Stimulated activated CD4-positive, alpha-beta T cell treated with anti-CD3 and anti-CD28 coated beads, Interleukin-2, amount 100 ng/mL, for 4 hours (primary cell): ENCODE measurements at places on chromosomes 1 and 21.

DNA sequence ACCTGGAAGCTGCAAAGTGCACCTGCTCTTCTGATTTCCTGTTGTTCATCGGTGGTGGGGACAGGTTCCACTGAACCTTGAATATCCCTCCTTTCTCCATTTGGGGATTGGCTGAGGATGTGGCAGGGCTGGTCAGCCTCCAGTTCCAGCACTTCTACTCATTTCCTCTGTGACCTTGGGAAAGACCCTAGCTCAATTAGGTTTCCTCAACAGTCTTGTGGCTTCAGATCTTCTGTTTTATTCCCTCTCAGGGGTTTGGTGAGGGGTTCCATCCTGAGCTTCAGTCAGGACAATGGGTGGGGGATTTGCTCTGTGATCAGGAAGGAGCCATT lies 317.1 kb upstream of the PROX1 start:
- no peak for DNase-seq

DNA sequence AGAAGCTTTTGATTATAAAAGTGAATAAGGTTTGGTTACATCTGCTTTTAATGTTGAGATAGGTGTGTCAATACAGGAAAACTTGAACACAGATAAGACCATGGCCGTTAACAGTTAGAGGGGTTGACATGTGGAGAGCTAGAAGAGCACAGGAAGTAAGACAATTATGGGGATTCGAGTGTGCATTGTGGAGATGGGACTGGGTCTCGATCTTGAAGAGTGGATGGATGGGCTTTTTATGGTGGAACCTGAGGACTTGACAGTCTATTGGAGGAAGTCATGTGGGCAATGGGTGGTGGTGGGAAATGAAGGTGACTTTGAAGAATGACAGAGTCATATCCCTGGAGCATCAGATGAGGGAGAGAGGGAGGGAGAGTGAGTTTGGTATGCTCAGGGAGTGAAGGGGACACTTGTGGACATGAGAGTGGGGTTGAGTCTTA lies 12.1 kb downstream of the DYRK1A start:
- DNase-seq = no peak

GRCh38 chr1:160061369-160062229 lies 8.4 kb downstream of the KCNJ10 start:
- no peak for DNase-seq

DNA sequence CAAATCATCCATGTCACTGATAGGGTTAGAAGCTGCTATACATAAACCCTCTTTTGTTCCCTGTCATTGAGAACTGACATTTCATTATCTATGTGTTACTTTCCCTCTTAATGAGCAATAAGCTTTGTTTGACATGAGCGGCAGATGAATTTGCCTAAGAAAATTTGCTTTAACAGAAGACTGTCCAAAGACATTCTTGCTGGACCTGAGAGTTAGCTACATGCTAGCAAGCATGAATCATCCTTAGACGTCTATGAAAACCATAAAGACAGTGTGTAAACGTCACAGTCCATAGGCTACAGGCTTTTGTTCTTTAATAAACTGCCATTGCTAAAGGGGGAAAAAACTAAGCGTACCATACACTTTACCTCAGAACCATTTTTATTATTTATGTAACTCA lies 73.1 kb downstream of the TNFSF4 start:
- DNase-seq = no peak

DNA sequence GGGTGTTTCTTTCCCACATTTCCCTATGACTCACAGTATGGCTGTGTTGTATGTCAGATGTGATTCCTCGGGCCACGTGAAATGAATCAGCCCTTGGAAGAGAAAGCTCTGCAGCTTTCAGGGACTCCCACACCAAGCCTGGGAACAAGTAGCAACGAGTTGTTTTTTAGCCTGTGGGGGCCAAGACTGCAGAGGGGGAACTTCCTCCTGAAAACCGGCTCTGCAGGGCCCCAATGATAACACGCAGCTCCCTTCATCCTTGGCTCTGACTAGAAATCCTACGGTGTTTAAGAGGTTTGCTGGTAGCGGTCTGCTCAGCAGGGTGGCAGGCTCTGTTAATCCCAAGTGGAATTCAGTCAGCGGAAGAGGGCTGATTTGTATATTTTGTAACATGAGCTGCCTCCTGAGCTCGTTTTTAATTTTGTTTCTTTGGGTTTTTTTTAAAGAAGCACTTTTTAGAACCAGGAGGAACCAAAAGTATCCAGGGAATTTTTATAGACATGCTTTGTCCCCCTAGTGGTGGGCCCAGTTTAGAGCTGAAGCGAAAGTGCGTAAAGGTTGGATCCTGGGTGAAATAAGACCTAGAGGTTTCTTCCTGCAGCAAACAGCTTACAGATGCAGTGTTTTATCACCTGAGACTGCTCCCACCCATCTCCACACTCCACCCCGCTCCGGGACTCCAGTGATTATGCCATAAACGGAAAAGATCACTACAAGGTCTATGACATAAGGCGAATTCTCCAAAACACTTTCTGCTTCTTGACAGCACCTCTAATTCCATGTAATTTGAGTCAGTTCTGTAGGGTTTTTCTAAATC lies 48.8 kb downstream of the LAMC2 start:
- DNase-seq = no peak

GRCh38 chr1:53503433-53504217 lies 44.4 kb downstream of the DMRTB1 start:
- DNase-seq = no peak

- no peak for DNase-seq
Observed at GRCh38 chr1:38392861-38393260, 346.3 kb upstream of the POU3F1 start.

- no peak for DNase-seq
Observed at GRCh38 chr1:30763651-30764248, 6.2 kb upstream of the LAPTM5 start.

DNA sequence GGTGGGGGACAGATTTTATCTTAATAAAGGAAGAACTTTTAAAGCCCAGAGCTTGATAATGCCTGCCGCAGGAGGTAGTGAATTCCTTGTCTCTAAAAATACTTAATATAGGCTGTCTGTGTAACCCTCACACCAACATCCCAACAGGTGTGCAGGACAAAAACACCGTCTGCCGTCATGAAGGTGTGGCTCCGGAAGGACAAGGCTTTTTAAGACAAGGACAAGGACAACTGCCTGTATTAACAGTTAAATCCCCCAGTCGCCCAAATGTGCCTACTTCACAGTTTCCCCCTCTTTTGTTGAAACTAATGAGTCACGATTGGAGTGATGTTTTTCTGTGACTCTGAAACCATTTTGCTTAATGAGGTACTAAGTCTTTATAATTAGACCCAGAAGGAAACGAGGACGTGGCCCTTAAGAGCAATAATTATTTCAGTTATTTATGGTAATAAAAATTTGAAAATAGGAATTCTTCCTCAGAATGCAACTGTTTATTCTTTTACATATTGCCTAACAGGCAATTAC lies 27.3 kb upstream of the SPATA6 start:
- DNase-seq = no peak

DNA sequence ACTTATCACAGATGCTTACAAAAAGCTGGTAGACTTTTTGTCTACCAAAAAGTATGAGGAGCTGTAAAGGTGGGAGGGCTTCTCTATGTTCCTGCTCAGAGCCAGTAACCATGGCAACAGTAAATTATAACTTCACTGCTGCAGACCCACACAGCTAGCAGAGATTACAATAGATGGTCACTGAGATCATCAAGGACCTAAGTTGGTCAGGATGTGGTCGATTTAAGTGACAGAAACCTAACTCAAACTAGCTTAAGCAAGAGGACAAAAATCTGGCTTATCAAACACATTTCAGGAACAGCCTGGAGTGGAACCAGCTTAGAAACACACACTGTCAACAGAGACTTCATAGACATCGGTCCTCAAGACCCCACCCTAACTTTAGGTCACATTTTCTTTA lies 113.4 kb upstream of the ATP1A1 start:
- DNase-seq = no peak

DNA sequence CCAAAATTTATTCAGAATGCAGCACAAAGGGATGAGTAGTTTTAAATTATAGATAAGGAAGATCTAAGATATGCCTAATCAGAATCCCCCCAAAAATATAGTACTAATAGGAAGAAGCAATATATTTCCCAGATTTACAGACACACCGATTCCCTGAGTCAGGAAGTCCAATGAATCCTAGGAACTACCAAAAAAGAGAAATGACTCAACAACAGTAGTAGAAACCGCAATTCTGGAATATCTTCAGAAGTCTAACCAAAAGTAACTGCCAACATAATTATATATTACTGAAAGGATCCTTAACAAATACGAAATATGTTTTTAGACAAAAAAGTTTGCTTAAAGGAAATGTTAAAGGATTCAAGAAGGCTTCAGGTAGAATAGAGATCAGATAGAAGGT lies 10.3 kb downstream of the AHCTF1 start:
- DNase-seq = no peak

GRCh38 chr1:56931211-56931610 lies 34.6 kb downstream of the C8B start:
- DNase-seq = no peak

DNA sequence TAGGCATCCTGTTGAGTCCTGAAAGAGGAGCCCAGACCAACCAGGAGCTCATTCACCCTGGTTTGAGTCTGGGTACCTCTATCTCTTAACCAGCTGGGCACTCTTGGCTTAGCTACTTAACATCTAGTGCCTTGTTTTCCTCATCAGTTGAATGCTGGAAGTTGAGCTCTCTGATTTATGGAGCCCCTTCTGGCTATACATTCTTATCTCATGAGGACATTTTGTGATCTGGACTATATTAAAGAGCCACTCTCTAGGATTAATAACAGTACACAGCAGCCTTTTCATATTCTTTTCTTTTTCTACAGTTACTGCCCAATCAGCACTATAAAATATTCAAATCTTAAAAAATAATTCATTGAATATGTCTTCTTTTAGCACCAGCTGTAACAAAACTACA lies 296.9 kb upstream of the RUNX1 start:
- no peak for DNase-seq

DNA sequence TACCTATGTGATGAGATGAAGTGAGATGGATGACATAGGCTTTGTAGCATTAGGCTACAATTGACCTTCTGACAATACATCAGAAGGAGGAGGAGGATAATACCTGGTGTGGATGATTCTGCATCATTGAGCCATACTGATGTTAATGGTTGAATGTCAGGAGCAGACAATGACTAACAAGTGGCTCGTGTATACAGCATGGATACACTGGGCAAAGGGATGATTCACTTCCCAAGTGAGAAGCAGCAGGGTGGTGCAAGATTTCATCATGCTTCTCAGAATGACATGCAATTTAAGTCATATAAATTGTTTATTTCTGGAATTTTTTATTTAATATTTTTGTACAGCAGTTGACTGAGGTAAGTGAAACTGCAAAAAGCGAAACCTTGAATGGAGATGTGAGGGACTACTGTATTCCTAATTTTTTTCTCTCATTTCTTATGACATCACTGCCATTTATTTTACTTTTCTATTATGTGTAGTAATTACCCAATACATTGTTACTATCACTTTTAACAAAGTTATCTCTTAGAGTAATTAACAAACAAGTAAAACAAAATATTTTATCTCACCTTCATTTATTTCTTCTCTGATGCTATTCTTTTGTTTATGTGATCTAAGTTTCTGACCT lies 34.4 kb upstream of the COP1 start:
- no peak for DNase-seq

DNA sequence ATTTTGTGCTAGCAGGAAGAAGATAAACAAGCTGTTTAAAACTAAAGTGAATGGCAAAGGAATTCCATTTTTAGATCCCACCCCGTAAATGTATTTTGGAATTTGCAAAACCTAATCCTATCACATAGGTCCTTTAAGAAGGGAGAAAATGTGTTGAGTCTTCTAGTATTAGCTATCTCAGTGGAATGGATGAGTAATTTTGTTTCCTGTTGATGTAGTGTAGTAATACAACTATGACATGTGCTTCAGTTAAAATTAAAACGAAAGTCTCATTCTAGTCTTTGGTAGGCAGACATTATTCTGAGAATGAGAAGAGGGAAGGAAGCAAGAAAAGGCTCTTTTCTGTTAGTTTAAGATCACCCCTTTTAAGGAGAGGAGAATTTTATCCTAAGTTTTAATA lies 265.9 kb upstream of the C1orf105 start:
- DNase-seq = no peak

DNA sequence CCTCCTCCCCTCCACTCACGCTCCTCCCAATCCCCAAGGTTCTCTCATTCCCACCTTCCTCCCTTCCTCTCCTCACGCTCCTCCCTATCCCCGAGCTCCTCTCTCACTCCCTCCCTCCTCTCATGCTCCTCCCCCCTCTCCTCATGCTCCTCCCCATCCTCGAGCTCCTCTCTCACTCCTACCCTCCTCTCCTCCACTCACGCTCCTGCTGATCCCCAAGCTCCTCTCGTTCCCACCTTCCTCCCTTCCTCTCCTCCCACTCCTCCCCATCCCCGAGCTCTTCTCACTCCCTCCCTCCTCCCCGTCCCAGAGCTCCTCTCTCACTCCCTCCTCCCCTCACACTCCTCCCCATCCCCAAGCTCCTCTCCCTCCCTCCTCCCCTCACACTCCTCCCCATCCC lies 31.4 kb downstream of the PGBD5 start:
- no peak for DNase-seq

GRCh38 chr1:55828044-55828443 lies 612.9 kb upstream of the USP24 start:
- DNase-seq = no peak

- no peak for DNase-seq
Observed at GRCh38 chr1:45620588-45621500, 3.0 kb downstream of the CCDC17 start.

GRCh38 chr1:82731216-82731615 lies 930.5 kb downstream of the ADGRL2 start:
- DNase-seq = no peak

DNA sequence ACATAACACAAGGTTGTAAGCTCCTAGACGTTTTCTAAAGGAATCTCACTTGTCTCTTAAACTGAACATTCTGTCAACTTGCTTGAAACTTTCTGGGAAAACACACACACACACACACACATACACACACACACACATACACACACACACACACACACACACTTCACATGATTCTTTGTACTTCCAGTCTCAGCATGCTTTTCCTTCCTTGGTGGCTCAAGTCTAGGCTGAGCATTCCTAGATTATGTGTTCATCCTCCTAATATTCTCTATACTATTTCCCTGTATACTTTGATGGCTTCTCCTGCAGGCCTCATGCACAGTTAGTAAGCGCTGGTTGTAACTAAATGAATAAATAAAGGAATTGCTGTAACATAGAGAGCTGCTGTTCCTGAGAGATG lies 372.1 kb downstream of the PTPRC start:
- DNase-seq = no peak

DNA sequence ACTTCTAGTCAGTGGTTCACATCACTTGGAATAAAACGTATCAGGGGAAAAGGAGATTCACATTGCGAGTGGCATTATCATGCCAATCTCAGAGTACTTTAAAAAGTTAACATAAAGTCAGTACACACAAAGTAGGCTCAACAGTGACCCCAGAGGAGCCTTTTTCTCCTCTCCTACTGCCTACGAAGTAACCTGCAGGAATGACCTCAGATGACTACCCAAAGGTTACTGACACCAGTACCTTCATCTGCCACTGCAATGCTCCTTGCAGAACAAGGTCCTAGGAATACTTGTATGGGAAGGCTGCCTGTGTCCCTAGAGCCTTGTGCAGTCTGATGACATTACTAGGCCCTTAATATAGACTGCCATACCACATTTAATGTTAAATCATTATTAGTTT lies 389.8 kb upstream of the LYPLAL1 start:
- DNase-seq = no peak

GRCh38 chr1:41357451-41358101 lies 3.7 kb upstream of the FOXO6 start:
- no peak for DNase-seq

- DNase-seq = no peak
Observed at GRCh38 chr1:104121271-104121670, 371.6 kb downstream of the AMY1C start.
